Stimulated activated CD4-positive, alpha-beta T cell treated with anti-CD3 and anti-CD28 coated beads, Interleukin-12 subunit alpha, Interleukin-12 subunit beta, amount 100 ng/mL, for 4 hours (primary cell): ENCODE measurements at places on chromosomes 7 and 10.
A peak's percentile ranks its signal among the peaks of the same experiment; 100 is the strongest.

- DNase-seq = no peak
Measured at GRCh38 chr7:154868921-154869320, 134.0 kb downstream of the PAXIP1 start.

GRCh38 chr7:145797507-145797906 lies 319.1 kb upstream of the CNTNAP2 start:
- no peak for DNase-seq

DNA sequence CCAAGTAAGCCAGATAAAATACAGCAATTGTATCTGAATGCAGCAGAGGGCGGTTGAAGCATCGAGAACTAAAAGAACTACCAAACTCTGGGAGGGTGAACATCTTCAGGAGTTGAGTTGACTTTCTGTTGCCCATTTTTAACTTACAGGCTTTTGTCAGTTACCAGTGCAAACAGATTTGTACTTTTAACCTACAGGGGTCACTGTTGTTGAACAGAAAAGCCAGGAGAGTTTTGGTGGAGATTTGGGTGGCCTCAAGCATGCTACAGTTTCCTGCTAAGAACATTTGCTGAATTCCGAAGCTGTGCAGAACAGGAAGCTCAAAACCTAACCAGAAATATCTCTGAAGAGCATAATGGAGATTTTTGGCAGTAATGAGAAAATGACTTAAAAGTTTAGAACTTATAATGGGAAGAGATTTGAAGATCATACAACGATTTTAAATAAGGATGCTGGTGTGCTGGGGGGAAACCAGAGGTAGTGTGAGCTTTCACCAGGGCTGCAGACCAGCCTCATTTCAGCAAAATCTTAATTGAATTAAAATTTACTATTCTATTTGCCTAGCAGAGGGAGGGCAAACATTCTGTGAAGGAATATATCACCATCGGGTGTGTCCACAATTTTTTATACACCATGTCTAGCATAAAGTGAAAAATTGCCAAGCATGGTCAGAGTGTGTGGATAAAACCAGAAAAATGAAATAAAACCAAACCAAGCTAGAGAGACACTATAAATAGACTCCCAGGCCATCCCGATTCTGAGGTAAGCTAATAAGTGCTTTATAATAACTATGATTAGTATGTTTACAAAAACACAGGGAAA lies 208.6 kb upstream of the CCDC6 start:
- DNase-seq = no peak

DNA sequence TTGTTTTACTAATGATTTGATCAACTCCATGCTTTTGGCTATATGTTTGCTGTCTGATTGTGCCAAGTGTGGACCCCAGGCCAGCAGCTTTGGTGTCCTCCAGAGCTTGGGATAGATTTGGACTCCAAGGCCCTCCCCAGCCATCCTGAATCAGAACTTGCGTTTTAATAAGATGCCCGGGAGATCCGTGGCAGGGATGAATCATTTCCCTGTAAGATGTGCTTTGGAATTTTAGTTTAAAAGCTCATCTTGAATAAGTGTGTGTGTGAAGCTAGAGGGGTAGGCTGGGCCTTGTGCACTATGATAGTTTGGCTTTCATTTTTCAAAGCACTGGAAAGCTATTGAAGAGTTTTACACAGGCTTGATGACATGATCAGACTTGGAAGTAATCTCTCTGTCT lies 66.2 kb upstream of the SDK1 start:
- DNase-seq = no peak

- DNase-seq = no peak
Measured at GRCh38 chr10:111650088-111650487, 533.5 kb downstream of the GPAM start.

GRCh38 chr10:73032536-73032935 lies 64.1 kb downstream of the P4HA1 start:
- DNase-seq = no peak

- no peak for DNase-seq
Measured at GRCh38 chr10:65788271-65788670, 1137.6 kb upstream of the LRRTM3 start.

- DNase-seq = no peak
Measured at GRCh38 chr7:34075523-34076370, 170.4 kb downstream of the BMPER start.

DNA sequence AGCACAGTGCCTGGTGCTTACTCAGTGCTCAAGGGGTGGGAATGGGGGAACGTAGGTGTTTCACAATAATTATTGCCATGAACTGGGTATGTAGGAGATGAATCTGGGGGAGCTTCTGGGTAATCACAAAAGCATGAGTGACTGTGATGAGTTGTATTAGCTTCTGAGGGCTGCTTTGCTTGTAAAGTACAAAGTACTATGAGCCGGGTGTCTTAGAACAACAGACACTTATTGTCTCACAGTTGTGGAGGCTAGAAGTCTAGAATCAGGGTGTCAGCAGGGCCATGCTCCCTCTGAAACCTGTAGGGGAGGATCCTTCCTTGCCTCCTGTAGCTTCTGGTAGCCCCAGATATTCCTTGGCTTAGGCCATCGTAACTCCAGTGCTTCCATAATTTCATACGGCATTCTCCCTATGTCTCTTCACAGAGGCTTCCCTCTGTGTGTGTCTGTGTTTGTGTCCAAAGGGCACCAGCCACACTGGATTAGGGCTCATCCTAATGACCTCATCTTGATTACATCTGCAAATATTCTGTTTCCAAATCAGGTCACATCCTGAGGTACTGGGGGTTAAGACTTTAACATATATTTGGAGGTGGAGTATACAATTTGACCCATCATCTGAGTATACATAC lies 84.8 kb upstream of the AGBL3 start:
- no peak for DNase-seq

DNA sequence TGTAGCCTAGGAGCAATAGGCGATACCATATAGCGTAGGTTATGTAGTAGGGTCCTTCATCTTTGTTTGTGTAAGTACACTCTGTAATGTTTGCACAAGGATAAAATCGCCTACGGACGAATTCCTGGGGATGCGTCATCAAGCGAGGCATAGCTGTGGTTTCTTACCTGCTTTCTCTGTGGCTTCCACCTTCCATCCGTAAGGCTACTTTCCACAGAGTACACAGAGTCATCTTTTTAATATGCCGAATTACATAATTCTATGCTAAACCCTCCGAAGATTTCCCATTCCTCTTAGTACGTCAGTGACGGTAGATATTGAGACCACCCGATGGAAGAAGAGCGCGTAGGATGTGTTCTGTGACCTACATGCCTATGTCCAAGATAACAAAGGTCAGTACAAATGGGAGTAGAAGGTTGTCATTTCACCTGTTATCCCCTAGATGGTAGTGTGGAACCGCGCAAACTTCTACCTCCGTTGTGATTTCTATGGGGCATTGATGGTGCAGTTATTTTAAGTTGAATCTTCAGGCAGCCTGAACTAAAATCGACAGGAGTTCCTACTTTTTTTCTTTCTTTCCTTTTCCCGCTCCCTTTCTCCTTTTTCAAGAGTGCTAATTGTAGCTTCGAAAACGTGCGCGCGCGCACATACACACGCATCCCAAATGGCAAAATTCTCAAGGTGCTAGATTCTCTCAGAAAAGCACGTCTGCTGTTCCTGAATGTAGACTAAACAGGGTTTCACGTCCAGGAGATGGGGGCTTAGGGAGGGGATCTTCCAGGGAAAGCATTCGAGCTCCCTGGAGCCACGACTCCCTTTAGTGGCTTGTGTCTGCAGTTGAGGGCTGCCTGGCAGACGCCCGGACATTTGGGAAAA lies 111.7 kb upstream of the MBL2 start:
- no peak for DNase-seq

GRCh38 chr10:63260860-63261251 lies 127.7 kb downstream of the NRBF2 start:
- no peak for DNase-seq

- DNase-seq = no peak
Measured at GRCh38 chr7:158861004-158861787, 4.8 kb downstream of the DYNC2I1 start.

DNA sequence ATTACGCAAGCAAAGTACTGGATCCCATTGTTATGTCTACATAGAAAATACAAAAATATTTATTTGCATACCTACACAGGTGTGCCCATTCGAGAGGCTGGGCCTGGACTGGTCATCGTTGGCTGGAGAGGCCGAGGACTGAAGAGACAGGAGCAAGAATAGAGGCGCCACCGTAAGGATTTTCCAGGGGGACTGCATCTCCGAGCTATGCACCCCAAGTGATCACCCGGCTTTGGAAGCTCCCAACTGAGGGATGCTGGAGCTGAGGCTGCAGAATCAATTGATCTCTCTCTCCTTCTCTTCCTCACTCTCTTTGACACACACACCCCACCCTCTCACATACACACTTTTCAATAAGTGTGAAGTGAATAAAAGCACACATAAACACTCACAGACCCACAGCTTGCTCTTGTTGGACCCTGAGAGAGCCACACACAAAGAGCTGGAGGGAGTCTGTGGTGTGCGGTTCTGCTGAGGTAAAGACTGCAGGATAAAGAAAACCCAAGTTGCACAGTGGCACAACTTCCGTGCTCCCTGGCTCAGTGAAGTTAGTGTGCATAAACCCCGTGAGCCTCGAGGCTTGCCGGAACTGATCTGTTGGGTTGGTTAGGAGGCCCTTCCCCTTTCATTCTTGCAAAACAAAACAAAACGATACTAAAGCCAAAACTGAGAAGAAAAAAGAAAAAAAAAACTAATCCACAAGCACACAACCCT lies at the start of gene AOAH:
TSS of gene AOAH (minus strand) at position 544 of the 714 bp plus-strand sequence. CDS start at position 198, 346 bp downstream.
- DNase-seq = peak; percentile 33

GRCh38 chr7:39133088-39133487 lies 155.4 kb downstream of the POU6F2 start:
- no peak for DNase-seq

GRCh38 chr7:116633131-116633988 lies 38.6 kb upstream of the MET start:
- no peak for DNase-seq

- no peak for DNase-seq
Measured at GRCh38 chr7:136389933-136390332, 412.8 kb upstream of the MTPN start.

DNA sequence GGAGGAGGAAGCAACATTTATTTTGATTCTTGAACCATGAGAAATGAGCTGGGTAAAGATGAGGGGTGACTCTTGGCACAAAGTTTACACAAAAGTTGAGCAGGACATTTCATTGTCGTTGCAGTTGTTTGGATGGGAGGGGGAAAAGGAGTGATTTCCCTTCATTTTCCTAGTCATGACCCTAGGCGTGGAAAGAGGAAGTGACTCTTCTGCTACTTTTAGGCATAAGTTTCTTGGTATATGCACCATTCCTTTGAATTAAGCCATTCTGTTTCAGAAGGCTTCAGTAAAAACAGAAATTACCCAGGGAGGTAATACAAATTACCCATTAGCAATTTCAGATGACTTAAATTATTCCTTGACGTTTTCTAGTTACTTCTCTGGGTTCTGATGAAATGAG lies 113.9 kb upstream of the FAM171A1 start:
- DNase-seq = no peak

- DNase-seq = no peak
Measured at GRCh38 chr7:25260862-25261494, 32.7 kb upstream of the NPVF start.
